ENCODE measurements at places on chromosomes 2 and 18.

DNA sequence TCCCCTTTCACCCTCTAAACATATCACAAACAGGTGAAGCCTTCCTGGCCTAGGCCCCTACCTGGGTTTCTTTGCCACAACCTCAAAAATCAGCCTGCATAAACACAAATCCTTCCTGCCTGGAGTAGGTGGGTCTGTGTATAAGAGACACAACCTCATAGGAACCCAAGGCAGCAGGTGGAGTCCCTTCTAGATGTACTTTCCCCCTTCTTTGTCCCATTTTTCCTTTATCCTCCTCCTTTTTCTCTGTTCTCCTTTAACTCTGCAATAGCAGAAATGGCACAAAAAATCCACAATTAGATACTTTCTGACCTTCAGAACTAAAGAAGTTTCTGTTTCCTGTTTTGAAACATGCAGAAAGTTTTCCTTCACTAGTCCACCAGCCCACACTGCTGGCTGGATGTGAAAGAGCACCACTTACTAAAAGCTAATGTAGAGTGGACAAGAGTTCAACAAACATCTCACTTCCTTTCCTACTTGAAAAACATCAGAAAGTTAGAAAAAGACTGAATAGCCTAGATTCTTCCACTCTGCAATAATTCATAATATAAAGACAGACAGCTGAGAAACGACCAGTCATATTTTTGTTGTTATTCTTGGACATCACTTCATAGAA is 11.2 kb downstream of the SLC40A1 start:
- peak; percentile 51 for DNase-seq

DNA sequence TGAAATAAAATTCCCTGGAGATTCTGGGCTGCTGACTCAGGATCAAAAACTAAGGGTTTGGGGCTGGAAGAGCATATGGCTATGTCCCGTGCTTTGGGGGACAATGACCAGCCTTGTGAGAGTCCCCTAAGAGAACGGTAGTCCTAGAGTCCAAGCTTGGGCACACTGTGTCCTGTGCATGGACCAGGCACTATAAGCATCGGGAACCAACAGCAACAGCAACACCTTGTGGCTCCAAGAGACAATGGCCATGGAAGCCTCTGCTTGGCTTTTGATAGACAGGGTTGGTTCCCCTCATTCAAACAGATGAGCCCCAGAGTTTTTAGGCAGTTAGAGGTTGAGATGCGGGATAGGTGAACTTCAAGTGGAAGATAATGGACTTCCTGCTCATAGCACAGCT is 294.4 kb upstream of the CHAC2 start:
- DNase-seq = peak; percentile 10

DNA sequence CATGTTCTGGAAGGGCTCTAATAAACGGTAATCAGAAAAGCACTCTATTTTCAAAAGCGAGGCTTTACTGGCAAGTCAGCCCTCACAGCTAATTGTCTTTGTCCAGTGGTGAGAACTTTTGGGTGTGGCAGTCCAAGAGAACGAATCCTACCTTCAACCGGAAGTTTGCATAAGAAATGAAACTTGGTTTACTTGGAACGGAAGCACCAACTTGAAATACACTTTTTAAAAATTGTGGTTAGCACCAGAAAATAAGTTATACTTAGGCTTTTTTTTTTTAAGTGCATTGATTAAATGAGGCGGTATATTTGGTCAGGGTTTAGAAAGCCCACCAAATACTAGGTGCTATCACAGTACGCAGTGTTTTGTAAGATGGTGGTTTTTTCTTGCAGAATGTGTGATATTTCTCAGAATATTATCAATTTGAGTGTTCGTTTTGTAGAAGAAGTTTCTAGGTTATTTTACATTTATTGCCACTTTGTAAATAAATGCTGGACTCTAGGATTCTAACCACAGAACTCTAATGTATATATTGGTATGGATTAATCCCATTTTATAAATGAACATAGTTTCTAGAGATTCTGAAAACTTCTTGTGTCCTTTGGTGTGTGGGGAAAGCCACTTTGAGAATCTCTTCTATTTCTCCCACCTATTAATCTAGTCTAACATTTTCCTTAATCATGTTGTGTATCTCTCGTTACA is 1.2 kb downstream of the MYL12A start:
- DNase-seq = peak; percentile 54

GRCh38 chr2:221200184-221200839 is 371.8 kb downstream of the EPHA4 start:
- no peak for DNase-seq

DNA sequence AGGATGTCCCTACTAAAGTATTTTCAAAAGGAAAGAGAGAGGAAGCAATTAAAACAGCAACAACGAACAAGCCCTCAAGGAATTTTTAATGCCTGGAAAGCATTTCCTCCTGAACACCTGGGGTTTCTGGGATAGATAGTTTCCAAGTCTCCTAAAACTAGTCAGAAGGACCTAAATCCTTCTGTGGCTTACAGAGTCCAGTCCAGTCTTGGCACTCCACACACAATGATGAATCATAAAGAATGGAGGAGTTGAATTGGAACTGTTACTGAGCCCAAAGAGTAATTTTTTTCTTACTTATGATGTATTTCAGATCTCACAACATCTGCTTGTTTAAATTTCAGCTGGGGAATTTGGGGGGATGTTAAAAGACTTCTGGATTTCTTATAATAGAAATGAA is 144.6 kb upstream of the SETBP1 start:
- peak; percentile 76 for DNase-seq

DNA sequence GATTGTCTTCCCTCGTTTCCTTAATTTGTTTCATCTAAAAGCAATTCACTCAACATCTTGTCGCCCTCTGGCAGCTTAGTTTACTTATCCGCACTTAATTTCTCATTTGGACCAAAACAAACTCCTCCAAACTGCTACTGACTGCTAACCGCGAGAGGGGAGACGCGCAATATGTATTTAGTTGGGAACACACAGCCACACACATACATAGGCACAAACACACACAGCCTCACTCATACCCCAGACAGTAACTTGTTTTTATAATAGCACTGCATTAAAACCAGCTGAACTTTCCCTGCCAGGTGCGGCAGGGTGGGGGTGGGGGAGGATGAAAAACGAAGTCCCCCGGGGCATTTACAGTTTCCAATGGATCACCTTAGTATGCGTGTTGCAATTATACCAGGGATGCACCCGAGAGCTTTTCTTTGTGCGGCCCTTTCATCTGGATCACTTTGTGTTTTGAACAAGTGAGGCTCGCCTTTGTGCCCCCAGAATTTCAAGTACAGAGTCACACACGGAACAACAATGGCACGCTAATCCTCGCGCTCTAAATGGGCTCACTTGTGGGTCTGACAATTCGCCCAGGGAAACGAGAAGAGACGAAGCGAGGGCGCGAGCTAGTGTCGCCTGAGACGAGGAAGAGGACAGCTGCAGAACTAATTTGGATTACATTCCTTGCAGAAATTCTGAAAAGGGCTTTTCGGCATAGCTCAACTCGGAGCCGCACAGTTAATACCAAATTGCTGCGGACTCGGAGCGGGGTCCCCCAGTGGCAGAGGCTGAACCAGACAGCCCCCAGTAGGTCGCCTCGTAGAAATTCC is 2.4 kb downstream of the ERBB4 start:
- no peak for DNase-seq

DNA sequence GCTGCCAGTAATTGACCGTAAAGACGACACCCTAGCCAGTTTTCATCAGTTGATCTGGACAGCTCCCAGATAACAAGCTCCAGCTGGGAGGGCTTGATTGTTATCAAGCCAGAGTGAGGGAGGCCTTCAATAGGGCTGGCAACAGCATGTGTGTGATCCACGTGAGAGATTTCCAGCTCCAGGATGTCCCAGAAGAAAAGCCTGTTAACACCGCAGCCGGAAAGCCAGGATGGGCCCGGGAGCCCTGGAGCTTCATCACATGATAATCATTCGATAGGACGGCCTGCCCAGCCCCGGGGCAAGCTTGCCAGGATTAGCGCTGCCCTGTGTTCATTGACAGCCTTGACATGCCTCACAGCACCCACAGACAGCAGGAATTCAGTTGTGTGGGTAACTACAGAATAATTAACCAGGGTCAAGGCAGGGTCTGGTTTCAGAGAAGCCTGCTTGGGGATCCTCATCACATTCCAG is 182.5 kb downstream of the C1D start:
- DNase-seq = no peak

- no peak for DNase-seq
Measured at GRCh38 chr2:15808204-15808910, 132.0 kb upstream of the MYCN start.
